CD4-positive, alpha-beta memory T cell (primary cell): ENCODE measurements at places on chromosomes 1 and 21.

GRCh38 chr1:191671236-191671635 lies 487.0 kb upstream of the RGS18 start:
- DNase-seq = no peak

DNA sequence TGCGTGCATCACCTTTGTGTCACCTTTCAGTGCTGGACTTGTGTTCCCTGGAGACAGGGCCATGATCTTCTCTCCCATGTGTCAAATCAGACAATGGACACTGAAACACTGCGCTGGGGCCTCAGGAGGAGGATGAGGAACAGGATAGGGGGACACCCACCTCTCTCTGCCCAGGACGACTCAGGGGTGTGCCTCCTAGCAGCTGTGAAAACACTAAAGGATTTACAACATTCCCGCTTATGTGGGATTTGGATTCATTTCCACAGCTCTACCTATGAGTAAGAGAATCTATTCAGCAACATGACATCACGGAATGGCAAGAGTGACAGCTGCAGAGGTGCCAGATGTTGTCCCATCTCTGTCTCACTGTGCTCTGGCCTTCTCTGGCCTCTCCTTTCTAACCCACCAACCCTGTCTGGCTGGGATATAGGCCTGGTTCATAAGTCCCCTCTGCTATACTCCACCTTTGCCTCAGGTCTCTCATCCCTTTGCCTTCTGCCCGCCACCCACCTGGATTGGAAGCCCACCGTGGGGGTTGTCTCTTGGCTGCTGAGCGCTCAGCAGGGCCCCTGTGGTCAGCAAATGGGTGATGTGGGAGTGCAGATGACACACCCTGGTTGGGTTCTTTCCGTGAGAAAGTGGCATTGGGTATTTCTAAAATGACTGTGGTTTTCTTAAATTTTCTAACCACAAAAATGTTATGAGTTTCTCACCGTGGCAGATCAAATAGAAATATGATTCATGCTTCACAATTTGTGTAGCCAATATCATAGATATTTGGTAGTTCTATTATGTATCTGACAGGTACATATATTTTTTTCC lies 47.1 kb upstream of the TLR5 start:
- DNase-seq = peak; percentile 33

DNA sequence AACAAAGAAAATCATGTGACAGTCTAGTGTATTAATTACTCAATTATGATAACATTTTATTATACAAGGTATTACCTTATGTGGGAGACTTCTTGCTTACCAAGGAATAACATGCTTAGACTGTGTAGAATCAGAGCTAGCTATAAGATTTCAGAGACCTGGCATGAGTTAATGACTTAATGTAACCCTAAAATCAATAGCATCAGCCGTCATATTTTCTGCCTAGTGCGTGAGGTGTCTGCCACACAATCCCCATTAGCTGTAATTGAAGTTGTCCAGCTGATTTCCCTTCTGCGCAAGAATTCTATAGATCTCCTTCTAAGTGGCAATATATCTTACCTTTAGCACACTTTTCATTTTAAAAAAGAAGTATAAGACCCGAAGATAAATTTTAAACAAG lies 28.8 kb downstream of the CHODL start:
- no peak for DNase-seq

GRCh38 chr1:30295674-30296073 lies 427.7 kb downstream of the MATN1 start:
- DNase-seq = no peak

DNA sequence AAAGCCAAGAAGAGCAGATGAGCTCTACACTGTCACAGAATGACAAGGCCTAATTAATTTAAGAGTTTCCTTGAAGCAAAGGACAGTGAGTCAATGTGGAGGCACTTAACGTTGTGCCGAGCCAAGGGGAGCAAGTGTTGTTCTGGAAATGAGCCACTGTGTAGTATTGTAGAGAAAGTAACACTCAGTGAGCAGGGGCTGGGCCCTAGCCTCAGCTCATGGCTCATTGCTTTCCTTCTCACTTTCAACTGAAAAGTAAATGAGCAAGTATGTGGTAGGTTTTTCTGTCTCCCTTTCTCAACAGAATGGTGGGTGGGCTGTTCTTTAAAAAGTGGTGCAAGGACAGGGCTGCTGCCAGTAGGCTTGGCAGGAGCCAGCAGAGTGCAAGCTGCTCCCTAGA lies 11.8 kb upstream of the KIAA0040 start:
- DNase-seq = no peak
